ENCODE measurements at places on chromosomes 12 and 14.

GRCh38 chr14:67934087-67934486 is 114.5 kb downstream of the RAD51B start:
- no peak for DNase-seq

- DNase-seq: no peak
Measured at GRCh38 chr14:68343534-68344118, 449.2 kb downstream of the ZFP36L1 start.

DNA sequence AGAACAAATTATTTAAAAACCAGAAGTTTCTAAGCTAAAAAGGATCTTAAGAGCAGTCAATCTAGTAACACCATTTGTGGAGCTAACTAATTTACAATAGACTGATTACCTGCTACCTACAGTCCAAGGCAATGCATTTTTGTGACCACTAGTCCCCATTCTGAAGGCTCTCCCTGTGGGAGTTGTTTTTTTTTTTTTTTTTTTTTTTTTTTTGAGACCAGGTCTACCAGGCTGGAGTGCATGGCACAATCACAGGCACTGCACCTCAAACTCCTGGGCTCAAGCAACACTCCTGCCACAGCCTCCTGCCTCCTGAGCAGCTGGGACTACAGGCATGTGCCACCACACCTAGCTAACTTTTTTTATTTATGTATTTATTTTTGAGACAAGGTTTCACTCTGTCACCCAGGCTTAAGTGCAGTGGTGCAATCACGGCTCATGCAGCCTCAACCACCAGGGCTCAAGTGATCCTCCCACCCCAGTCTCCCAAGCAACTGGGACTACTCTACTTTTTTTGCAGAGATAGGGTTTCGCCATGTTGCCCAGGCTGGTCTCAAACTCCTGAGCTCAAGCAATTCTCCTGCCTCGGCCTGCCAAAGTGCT is 3.9 kb downstream of the GNPTAB start:
- DNase-seq: no peak

DNA sequence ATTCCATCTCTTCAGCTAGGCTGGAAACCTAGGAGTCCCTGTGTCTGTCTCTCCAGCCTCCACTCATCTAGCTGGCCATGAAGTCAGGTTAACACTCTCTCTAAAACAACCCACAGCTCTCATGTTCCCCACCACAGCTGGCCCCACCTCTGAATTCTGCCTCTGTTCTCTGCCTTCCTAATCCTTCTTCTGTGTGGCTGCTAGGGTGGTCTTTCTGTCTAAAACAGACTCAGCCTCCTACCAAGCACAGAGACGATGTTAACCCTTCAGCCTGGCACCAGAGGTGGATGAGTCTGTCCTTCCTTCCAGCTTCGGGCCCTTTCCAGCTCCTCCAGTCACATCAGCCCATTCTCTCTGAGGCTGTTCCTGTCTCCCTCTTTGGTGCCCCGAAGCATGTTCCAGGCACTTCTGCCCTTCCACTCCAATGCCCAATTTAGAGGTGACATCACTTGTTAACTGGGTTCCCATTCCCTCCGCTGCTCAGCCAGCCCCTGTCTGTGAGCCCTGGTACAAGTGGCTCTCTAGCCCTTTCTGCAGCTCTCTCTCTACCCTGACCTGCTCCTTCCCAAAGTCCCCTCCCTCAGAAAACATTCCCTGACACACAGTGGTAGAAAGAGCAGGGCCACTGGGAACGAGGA is 9.1 kb downstream of the FIGNL2 start:
- DNase-seq: no peak

DNA sequence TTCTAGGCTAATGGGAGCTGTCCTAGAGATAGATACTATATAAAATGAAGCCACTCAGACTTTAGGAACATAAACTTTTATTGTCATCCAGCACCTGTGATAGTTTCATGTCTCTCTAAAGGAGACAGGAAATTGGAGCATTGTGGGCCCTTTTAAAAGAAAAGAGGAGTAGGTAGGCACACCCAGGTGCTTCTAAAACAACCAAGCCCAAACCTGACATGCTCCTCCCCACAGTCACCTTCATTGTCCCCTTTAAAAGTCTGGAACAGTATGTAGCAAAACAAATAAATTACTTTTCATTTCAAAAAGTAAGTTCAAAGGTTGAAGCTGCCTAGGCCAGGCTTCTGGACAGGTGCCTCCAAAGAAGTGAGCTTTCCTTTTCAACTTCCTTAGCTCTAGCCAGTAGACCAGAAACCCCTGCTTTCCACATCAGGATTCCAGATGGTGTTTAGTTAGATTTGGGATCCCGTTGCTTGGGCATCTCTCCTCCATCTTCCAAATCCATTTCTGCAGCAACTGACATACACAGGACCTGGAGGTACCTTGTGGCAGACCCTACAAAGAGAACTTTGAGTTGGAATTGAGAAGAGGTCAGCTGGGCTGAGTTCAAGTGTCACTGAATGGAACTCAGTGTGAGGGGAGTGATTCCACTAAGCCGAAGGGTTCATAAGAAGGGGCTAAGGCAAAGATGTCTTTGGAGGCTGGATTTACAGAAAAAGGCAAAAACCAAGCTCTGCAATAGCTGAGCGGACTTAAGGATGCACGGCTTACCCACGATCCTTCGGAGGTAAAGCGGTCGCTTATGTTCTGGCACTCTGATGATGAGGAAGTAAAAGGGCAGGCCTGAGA is 6.9 kb downstream of the OXA1L start:
- DNase-seq: no peak

GRCh38 chr12:11826574-11826973 is 177.1 kb downstream of the ETV6 start:
- no peak for DNase-seq

DNA sequence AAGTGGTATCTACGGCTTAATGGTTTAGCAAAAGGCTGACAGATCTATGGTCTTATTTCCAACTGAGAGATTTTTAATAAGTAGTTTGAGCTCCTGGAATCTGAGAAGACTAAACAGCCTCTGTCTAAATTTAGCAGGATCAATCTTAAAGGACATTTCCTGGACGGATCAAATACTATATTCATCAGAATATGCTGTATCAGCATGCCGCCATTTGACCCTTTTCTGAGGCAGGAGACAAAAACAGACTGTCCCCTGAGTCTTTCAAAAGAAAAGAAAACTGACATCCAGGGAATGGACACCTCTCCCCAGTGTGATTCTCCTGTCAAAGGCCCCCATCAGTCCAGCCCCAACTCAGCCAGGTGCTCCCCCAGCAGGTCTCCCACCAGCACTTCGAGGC is 443.7 kb downstream of the GXYLT1 start:
- DNase-seq: no peak

DNA sequence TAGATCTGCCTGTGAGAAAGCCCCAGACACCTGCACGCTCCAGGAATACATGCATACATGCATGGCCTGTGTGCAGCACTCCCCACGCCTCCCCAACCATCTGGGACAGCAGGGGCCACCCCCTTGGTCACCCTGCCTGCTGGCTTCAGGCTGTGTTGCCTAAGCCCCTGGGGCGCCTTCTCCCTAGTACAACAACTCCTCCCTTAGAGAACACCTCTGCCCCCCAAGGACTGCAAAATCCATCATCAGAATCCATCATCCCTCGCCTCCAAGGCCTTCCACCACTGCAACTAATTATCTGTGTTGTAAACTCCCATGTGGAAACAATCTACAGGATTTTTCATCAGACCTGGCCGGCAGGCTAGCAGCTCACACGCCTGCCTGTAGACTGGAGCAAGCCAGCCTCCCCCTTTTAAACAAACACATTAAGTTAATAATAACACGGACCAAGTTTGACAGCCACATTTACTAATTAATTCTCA is 36.8 kb downstream of the ZFP36L1 start:
- no peak for DNase-seq

DNA sequence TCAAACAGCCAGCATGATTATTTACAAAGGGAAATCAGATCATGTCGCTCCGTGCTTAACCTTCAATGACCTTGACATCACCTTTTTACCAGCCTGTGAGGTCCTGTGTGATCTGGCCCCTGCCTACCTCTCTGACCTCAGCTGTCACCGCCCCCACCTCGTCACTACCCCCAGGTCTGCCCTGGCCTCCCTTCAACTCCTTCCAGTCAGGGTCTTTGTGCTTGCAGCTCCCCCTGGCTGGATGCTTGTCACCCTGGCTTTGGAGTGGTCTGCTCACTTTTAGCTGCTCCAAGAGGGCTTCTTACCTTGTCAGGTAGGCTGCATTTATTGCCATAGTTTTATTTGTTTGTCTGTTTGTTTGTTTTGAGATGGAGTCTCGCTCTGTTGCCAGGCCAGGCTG is 8.2 kb upstream of the MAX start:
- DNase-seq: no peak

GRCh38 chr14:57970175-57970574 is 104.3 kb upstream of the SLC35F4 start:
- DNase-seq: no peak

- DNase-seq: no peak
Measured at GRCh38 chr12:30457621-30458289, 237.9 kb downstream of the IPO8 start.

DNA sequence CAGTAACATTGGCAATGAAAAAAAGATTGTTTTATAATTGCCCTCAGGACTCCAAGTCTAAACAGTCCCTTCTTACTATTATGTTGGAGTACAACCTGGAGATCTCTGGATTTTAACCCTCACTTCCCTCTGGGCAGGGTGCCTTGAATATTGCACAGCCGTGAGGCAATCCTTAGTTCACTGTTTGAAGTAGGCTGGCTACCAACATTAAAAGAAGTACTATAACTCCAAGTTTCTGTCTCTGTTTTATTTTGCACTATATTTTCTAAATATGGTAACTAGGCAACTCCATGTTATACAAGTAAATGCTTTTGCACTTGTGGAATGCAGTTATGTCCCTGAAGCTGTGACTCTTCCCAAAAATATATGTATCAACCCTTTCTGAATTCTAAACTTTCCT is 490.7 kb downstream of the EGLN3 start:
- no peak for DNase-seq

- no peak for DNase-seq
Measured at GRCh38 chr12:33253178-33253577, 186.4 kb downstream of the SYT10 start.

GRCh38 chr14:93317875-93318807 is 14.7 kb downstream of the BTBD7 start:
- DNase-seq: no peak

DNA sequence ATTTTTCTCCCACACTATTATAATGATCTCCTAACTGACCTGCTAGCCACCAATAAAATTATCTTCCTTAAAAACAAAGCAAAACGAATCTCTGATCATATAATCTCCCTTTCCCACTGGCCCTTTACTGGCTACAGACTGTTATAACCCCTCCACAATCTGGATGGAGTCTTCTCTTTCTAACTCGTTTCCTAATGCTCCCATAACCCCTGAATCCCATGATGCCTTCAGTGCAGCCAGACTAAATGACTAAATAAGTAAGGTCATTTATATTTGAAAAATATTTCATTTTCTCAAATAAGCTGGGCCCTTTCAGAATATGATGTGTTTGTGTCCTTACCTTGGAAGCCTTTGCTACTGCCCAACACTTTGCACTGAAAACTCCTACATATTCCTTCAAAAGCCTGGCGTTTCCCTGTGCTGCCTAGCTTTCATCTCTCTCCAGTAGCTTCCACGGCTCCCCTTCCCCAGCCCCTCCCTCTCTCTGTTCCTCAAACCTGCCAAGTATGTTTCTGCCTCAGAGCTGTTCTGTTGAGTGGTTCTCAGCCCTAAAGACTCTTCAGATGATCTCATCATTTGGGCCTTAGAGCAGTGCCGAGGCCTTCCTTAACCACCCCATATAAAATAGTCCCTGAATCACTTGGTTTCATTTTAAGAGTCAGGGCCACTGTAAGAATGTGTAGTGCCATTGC is 91.7 kb downstream of the MYRFL start:
- DNase-seq: no peak

- no peak for DNase-seq
Measured at GRCh38 chr12:97456571-97457188, 5.9 kb upstream of the RMST start.

DNA sequence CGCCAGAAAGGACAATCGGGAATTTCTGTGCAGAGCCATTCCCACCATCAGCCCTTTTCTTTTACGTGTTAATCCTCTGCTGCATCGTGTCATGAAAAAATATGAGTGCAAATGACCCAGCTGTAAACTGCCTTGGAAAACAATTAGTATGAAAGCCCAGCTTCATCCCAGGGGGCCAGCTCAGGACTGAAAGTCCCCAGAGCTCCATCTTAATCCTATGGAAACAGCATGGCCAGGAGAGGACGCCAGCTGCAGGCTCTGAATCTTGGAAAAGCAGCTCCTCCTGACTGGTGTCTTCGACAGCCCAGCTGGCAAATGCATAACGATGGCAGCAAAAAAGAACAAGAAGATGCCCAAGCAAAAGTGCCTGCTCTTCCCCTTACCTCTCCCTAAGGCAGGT is 191.5 kb downstream of the NTF3 start:
- DNase-seq: no peak

DNA sequence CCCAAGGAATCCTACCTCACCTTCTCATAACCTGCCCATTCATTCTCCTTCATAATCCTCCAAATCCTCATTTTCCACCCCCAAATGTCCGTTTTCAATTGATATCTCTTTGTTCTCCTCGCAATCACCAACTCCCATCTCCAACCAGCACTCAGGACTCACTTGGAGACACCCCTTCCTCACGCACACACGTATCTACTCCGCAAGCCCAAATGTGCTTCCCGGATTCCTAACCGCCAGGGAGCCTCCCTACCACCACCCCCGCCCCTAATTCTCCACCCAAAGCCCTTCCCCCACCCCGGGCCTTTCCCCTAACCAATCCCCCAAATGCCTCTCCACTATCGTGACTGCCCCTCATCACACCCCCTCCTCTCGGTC is 304 bp downstream of the KCTD10 start:
- no peak for DNase-seq

DNA sequence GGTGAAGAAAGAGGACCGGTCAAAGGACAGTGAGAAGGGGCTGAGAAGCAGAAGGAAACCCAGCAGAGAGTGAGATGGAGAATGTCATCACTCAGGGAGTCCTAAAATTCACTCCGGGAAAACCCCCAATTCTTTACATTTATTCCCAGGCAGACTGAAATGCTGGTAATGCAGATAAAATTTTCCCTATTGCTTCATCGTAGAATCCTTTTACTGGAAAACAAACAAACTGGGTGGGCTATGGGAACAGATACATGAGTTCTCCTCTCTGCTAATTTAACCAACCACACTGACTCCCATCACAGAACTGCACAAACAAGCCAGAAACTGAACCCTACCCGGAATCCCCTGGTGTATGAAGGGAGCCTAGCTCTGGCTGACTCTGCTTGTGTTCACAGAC is 20.9 kb downstream of the HEBP1 start:
- DNase-seq: no peak

- DNase-seq: no peak
Measured at GRCh38 chr12:52083638-52083996, 4.1 kb downstream of the SMIM41 start.

DNA sequence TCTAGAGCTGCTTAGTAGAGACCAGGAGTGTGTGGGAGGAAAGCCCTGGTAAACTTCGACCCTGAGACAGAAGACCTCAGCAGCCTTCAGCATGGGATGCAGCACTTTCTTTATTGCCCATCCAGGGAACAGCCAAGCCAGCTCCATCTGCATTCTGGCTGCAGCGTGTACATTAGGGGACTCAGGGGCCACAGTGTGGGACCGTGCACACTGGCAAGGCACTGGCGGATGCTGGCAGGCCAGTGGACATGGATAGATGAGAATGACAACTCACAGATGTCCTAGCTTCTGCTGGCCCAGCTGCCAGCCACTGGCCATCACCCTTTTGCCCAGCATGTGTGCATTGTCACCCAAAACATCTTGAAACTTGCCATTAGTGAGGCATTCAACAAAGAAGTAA is 12.5 kb downstream of the PLD4 start:
- no peak for DNase-seq

- DNase-seq: peak; percentile 58
Measured at GRCh38 chr12:102833687-102834441, 83.2 kb downstream of the PAH start.
